ENCODE measurements at places on chromosomes 7 and 10. TPM values are rescaled to one million over a fixed set of nuclear protein-coding genes. Genes with fewer than 3 reads are reported as not detected.

The ACHE gene
- total RNA-seq: 1.7 TPM

The GIMAP8 gene
- not detected for total RNA-seq

The CYP26A1 gene
- 0.23 TPM for total RNA-seq

- DNase-seq: no peak
These were observed 278.1 kb downstream of the MAGI2 start for GRCh38 chr7:79175374-79175773.

DNA sequence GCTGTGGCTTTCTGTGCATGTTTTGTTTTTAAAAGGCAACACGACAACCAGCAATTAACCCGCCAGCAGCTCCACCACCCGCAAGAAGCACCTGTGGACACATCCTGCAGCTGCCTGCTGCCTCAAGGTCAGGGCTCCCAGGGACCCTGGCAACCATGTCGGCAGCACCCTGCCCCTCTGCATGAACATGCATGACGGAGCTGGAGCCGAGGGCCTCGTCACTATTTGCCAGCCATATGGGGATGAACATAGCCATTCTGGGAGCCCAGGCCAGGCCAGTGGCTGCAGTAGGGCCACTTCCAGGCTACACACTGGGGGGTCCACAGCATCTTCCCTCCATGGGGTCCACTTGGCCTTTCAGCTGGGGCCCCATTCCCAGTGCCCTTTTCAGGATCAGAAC is 52.9 kb downstream of the CAMK2B start:
- no peak for DNase-seq

DNA sequence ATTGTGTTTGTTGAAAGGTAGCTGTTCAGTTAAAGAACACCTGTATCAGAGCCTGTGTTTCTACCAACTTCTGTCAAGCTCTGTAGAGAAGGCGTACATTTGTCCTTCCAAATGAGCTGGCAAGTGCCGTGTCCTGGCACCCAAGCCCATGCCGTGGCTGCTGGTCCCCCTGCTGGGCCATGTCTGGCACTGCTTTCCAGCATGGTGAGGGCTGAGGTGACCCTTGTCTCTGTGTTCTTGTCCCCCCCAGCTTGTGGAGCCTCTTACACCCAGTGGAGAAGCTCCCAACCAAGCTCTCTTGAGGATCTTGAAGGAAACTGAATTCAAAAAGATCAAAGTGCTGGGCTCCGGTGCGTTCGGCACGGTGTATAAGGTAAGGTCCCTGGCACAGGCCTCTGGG is 154.9 kb downstream of the EGFR start:
- no peak for DNase-seq

DNA sequence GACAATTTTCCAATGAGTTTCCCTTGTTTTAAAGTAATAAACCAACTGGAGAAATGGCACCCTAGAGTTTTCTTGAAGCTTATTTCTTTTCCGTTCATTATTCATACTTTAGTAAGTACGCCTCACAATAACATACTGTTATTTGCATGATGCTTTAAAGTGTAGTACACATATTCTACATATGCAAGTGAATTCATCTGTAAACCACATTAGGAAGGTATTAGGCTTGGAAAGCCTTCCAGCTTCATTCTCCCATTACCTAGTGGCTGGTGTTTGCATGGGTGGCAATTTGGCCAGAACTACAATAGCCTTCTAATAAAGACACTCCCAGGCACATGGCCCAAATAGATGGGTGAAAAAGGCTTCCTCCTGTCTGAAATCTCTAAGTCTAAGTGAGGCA is 45.5 kb upstream of the KIAA1217 start:
- no peak for DNase-seq

Data from neural crest cell (in vitro differentiated cells).